ENCODE measurements at places on chromosomes 6 and 20.

DNA sequence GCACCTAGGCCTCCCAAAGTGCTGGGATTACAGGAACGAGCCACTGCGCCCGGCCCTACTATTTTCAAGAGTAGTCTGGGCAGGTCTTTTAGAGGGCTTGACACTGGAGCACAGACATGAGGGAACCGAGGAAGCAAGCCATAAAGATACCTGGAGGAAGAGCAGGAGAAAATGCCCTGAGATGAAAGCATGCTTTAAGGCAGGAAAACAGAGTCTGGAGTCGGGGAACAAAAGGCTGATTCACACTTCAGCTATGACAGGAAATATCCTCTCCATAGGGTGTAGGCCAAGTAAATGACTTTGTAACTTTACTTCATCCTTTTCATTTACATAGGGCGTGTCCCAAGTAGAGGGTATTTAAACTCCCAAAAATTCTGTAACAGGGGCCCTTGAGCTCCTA lies 4.3 kb upstream of the SERINC3 start:
- no peak for DNase-seq

DNA sequence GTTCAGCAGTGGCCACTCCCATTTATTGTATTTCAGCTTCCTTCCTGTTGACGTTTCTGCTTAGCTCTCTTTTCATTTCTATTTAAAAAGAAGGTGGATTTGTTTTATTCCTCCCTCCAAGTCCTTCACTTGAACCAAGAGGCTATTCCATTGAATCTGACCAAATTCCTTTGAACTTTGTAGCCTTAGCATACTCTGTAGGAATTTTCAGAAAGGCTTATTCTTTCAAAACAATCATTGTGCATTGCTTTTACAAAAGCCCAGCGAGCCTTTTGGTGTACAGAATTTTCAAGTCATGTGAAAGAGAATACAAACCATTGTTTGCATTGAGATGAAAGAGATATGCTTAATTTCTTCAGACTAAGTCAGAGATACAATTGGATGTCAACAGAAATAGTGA lies 151.0 kb upstream of the INSM1 start:
- DNase-seq = no peak

GRCh38 chr20:43442282-43442880 lies 15.3 kb upstream of the SRSF6 start:
- no peak for DNase-seq

GRCh38 chr20:21901470-21902275 lies 196.2 kb downstream of the PAX1 start:
- no peak for DNase-seq

GRCh38 chr6:41577356-41578216 lies 31.4 kb downstream of the FOXP4 start:
- no peak for DNase-seq

GRCh38 chr20:15594158-15594695 lies 979.0 kb downstream of the KIF16B start:
- DNase-seq = no peak

DNA sequence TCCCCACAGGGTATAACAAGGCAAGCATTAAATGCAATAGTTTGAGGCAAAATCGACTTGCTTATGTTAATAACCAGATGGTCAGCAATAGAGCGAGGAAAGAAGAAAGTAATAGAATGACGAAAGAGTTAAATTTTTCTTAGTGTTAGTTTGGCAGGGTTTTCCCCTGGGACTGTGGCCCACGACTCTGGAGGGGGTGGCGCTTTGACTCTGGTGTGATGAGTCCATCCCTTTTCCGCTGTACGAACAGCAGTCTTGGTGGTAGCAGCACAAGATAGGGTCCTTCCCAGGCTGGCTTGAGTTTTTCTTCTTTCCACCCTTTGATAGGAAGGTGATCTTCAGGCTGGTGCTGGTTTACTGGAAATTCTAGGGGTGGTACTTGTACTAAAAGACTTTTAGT lies 69.2 kb upstream of the GMDS start:
- no peak for DNase-seq

Data from stimulated activated CD8-positive, alpha-beta memory T cell treated with anti-CD3 and anti-CD28 coated beads, Interleukin-15, amount 100 ng/mL, for 24 hours (primary cell).